ENCODE measurements at places on chromosomes 3 and 15.

DNA sequence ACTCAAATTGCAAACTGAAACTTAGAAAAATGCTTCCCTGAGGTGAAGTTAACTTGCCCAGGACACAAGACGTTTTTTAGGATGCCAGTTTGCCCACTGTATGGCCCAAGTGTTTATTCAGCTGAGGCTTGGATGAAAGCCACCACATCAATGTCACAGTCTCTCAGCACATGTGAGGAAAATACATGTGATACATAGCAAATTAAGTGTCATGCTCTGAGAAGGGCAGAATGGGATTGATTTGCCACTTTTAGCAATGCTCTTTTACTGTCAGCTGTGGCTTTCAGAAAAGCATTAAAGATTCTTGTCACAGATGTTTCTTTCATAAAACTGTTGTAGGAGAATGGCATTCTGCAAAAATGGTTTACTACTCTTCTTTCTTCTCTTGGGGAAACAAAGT is 165.5 kb downstream of the ZIC1 start:
- no peak for DNase-seq

GRCh38 chr15:85063522-85064079 is 81.9 kb downstream of the PDE8A start:
- no peak for DNase-seq

DNA sequence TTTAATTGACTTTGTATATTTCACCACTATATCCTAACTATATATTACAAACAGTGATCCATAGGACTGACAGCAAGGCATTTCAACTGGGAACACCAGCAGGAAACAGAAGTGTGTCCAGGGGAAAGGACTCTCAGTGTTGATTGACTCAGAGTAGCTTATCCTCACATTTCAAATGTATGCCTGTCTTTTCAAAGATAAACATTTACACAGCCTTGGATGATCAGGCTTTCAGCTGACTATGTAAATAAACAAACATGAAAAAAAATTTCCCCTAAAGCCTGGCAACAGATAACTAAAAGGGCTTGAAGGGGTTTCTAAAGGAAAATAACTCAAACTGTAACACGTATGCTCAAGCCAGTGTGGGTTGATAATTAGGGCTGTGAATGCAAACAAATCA is 321.8 kb downstream of the TBC1D5 start:
- DNase-seq = no peak

GRCh38 chr3:115102046-115102445 is 45.0 kb downstream of the ZBTB20 start:
- DNase-seq = no peak

- no peak for DNase-seq
Measured at GRCh38 chr15:36856339-36856973, 243.9 kb downstream of the MEIS2 start.

GRCh38 chr3:74267588-74268184 is 346.8 kb downstream of the CNTN3 start:
- DNase-seq = no peak

Measured in anterior cingulate cortex (tissue), 58 donors.